ENCODE measurements at places on chromosomes 1 and 21.

DNA sequence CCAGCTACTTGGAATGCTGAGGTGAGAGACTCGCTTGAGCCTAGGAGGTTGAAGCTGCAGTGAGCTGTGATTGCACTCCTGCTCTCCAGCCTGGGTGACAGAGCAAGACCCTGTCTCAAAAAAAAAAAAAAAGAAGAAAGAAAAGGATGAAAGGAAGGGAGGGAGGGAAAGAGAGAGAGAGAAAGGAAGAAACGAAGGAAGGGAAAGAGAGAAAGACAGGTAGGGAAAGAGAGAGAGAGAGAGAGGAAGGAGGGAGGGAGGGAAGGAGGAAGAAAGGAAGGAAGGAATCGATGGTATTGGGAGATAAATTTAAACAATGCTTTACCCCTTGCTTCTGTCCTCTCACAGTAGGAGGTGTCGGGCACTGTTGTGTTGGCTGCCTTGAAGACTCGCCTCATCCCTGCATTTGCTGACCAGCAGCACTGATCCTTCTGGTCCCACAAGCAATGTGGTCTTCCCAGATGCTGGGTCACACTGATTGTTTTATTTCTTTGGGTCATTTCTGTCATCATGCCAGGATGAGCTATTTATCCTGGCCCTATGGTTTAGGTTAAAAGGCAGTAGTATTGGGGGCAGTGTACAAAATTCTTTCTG lies 30.9 kb downstream of the GPR137B start:
- no peak for DNase-seq

GRCh38 chr1:170806961-170807360 lies 128.4 kb upstream of the MROH9 start:
- DNase-seq, result no peak

- DNase-seq, result no peak
Observed at GRCh38 chr1:92858564-92859399, 26.9 kb downstream of the RPL5 start.

- DNase-seq, result peak; percentile 56
Observed at GRCh38 chr1:101238031-101238628, 1.3 kb downstream of the S1PR1 start.

DNA sequence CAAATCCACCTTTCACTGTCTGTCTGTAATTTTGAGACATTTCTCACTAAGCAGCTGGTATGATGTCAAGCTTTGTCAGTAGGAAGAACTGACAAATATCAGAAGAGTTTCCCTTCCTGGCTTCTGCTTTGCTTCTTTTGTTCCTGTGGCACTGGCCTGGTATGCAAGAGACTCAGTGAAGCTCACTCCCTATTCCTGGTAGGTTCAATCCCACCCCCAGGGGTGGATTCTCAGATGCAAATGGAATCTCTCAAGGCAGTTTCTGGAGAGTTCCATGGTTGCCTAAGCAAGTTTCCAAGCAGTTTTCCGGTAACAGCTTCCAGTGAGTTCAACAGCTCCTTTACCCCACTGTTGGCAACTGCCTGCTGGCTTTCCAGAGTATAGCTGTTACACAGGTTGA lies 683.4 kb downstream of the PTPRC start:
- DNase-seq, result no peak

GRCh38 chr1:159868766-159869165 lies 6.3 kb upstream of the VSIG8 start:
- DNase-seq, result no peak

Data from right cardiac atrium (tissue), 5 donors.